Stimulated activated CD8-positive, alpha-beta memory T cell treated with anti-CD3 and anti-CD28 coated beads, Interleukin-2, amount 100 ng/mL, for 1 hour (primary cell): ENCODE measurements at places on chromosomes 12 and 14.

DNA sequence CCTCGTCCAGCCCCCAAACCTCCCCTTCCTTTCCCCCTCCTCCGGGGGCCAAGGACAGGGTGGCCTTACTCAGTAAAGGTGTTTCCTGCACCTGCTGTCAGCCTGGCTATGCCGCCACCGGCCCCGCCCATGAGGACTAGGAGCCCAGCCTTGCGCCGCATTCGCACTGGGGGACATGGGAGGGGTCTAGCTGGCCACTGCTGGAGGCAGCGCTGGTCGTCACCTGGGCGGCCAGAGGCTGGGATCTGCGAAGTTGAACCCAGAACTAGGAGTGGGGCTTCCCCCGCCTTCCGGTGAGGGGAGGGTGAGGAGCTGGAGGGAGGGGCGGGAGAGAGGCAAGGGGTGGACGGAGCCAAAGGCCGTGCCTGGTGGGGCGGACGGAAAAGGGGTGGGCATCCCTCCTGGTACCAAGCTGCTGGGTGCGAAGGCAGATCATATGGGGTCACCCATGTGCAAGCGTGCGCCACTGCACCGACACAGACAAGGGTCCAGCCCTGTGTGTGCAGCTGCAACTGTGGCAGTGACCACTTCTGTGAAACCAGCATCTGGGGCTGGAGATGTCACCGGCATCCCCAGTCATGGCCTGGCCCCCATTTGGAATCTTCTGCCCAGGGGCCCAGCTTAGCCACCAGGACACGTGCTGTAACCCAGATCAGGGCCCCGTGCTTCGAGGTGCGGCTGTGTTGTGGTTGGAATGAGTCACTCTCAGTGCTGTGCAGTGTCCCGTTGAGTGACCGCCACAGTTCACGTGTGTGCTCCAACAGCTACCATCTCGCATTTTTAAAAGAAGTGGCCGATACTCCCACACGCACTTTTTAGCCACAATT lies 8.5 kb downstream of the AMN start:
- no peak for DNase-seq

GRCh38 chr12:86660488-86661147 lies 404.4 kb upstream of the MGAT4C start:
- DNase-seq: no peak

DNA sequence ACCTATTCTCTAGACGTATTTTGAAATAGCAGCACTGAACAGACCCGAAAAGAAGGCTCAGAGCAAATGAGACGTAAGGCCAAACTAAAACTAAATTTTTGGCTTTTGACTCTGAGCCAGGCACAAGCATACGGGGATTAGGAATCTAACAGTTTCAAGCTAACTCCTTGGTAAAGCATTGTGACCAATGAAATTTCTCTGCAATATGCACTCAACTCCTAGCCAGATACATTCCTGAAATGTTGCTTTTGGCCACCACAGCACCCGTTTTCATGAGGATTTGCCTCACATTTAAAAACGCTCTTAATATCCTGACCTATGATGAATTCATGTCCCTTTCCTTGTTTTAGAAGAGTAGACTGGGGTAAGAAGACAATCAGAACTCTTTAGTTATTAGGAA lies 53.1 kb upstream of the NPFF start:
- no peak for DNase-seq

DNA sequence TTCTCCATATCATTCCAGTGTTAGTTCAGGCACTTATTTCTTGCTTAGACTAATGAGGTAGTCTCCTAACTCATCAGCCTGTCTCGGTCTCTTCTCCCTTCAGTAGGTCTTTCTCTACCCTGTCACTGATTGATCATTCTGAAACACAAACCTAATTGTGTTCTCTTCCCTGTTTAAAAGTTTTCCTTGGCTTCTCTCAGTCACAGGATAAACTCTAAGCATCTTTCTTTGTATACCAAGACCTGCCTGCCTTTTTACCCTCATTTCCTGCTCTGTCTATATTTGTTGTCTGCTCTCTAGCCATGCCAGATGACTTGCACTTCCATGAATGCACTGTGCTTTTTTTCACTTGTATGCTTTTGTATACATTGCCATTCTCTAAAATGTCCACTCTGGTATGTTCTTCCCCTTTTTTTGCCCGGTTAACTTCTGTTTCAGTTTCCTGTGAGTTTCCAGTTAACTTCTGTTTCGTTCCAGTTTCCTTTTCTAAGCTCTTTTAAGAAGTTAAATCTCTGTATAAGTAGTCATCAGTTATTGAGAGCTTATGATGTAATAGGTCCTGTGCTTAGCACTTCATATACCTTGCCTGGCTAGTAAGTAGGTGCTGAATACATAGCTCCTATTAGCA lies 12.8 kb downstream of the DIP2B start:
- DNase-seq: no peak

- no peak for DNase-seq
These were observed 88.7 kb downstream of the NTN4 start for GRCh38 chr12:95701722-95702418.

DNA sequence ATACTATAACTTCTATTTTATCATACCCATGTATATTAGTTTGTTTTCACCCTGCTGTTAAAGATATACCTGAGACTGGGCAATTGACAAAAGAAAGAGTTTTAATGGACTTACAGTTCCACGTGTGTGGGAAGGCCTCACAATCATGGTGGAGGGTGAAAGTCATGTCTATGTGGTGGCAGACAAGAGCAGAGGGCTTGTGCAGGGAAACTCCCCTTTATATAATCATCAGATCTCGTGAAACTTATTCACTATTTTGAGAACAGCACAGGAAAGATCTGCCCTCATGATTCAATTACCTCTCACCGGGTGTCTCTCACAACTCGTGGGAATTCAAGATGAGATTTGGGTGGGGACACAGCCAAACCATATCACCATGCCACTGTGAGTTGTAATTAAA lies 135.8 kb downstream of the SYNE2 start:
- DNase-seq: no peak

DNA sequence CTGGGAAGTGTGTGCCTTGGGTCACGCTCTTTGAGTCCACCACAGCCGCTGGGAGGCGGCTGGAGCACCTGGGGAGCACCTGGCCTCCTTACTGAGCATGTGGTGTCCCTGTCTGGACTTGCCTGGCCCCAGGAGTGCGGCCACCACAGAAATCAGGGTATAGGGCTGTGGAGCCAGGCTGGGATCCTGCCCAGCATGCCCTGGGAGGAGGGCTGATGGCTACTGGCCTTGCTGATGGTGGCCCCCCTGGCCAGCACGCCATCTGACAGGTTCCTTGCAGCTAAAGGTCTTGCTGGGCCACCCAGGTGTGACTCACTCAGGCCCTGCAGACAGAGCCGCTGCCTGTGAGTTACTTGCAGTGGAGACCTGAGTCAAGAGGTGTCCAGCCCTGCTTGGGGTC lies 6.0 kb downstream of the ULK1 start:
- DNase-seq: no peak

- DNase-seq: no peak
These were observed 423.3 kb upstream of the GARIN6 start for GRCh38 chr12:99224237-99224636.

GRCh38 chr12:113365639-113366395 lies 7.4 kb downstream of the PLBD2 start:
- no peak for DNase-seq

GRCh38 chr14:95225251-95225887 lies 68.0 kb upstream of the DICER1 start:
- no peak for DNase-seq

- no peak for DNase-seq
These were observed 69.0 kb upstream of the CLMN start for GRCh38 chr14:95388699-95389098.
